ENCODE measurements at places on chromosomes 2 and 18.
A peak's percentile ranks its signal among the peaks of the same experiment; 100 is the strongest.

GRCh38 chr2:16003809-16004208 lies 63.5 kb downstream of the MYCN start:
- DNase-seq = no peak

DNA sequence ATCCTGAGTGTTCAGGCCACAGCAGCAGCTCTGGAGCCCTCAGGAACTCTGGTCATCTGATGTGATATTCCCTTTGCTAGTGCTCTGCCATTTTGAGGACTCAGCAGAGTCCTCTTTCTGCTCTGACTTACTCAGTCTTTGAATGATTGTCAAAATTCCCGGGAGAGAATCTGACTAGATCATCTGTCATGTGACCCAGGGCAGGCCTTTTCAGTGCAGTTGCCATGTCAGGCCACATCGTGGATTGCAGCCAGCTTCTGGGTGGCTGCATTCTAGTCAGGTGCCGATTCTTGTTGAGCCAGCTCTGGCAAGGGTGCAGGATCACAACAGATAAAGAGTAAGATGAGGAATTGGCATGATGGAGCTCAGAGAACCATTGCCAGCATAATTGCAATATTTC lies 795.6 kb downstream of the CPS1 start:
- DNase-seq = no peak

GRCh38 chr18:79395761-79396404 lies at the start of gene NFATC1:
Gene NFATC1 (plus strand): TSS chr18:79395930. CDS start chr18:79396225, 295 bp downstream.
- peak; percentile 95 for DNase-seq

- no peak for DNase-seq
Measured at GRCh38 chr2:217079165-217079564, 219.3 kb upstream of the TNP1 start.

DNA sequence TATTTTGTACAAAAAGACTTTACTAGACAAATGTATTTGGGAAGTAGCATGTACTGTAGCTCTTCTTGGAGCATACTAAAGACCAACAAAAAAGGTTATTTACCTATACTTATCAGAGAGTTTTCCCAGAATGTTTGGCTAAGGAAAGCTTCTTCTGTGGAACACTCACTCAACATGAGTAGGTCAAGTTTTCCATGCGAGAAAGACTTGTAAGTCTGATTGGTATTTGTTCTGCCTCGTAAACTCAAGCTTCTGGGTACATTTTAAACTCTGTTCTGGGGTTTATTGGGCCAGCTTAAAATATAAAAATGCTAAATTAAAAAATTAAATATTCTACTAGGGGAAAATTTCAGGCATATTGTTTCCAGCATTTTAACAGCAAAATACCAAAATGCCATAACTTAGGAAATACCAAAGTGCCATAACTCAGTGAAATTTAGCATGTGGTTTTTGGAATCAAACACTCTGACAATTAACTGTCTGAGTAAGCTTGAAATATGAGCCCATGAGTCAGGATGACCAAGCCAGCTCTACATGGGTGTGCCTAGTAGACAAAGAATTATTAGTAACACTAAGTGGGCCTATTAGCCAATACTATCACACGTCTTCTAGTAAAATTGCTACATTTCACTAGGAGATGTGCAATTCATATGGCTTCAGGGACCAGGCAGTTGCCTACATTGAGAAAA lies 47.3 kb upstream of the SERPINE2 start:
- no peak for DNase-seq

DNA sequence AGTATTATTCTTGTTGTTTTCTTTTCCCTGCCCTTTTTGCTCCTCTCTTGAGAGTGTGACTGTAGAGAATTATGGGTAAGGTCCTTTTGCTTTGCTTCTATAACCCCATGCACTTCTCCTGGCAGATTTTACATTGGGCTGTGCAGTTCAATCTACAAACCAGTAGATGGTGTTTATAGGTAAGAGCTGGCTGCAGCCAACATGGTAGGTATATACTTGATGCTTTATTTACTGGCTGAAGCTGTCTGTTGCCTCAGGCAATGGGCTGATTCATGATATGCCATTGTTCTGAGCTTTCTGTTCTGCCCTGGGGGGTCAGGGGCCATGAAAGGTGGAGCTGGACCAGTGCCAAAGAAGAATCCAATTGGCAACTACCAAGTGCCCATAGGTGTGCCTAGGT lies 48.3 kb upstream of the MYL1 start:
- no peak for DNase-seq

DNA sequence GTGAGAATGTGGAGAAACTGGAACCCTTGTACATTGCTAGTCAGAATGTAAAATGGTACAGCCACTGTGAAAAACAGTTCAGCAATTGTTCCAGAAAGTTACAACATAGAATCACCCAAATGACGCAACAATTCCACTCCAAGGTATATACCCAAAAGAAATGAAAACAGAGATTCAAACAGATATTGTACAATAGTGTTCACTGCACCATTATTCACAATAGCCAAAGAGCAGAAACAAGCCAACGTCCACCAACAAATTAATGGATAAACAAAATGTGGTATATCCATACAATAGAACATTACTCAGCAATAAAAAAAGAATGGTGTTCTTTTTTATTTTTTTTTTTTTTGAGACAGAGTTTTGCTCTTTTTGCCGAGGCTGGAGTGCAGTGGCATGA lies 10.9 kb downstream of the CLASP1 start:
- DNase-seq = no peak

- DNase-seq = no peak
Measured at GRCh38 chr2:176328149-176328548, 58.9 kb downstream of the MTX2 start.

DNA sequence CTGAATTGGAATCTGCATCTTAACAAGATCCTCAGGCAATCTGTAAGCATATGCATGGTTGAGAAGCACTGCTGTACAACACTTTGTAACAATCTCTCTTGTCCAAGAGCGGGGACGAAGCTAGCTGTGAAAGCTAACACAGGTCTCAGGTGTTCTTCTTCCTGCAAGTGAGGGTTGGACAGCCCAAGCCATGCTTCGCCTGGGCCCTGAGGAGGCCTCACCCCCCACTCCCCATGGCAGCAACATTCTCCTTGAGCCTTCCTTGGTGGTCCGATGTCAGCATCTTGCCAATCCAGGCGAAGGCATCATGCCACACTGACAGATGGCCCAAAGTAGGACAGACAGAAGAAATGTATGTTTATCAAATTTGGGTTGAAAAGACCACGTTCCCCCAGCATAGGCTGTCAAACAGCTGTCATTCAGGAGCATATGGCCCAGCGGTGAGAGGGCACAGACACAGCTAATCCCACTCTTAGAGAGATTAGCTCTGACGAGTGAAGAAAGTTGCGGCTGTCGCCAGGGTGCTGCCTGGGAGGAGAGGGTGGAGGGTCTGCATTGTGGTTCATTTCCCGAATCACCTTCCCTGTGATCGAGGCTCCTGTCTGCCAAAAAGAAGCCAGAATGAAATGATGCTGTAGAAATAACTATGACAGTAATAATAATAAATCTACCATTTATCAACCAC lies 344.7 kb downstream of the MYCN start:
- DNase-seq = no peak

DNA sequence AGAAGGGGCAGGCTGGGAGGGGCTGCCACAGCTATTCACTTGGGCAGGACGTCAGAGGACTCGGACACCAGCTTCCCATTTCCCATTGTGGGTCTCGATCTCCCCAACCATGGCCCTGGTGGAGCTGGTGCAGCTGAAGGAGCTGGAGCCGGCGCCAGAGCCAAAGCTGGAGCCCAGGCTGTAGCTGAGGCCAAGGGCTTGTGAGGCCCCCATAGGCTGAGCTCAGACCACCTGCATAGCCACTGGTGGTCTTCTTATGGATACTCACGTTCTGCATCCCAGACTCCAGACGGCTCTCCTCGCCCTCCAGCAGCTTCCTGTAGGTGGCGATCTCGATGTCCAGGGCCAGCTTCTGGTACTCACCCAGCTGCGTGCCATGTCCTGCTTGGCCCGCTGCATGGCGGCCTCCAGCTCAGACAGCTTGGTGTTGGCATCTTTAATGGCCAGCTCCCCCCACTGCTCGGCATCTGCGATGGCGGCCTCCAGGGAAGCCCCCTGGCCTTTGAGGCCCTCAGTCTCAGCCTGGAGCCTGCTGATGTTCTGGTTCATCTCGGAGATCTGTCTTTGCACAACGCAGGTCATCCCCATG lies 6.0 kb upstream of the CDK5R2 start:
- peak; percentile 67 for DNase-seq

DNA sequence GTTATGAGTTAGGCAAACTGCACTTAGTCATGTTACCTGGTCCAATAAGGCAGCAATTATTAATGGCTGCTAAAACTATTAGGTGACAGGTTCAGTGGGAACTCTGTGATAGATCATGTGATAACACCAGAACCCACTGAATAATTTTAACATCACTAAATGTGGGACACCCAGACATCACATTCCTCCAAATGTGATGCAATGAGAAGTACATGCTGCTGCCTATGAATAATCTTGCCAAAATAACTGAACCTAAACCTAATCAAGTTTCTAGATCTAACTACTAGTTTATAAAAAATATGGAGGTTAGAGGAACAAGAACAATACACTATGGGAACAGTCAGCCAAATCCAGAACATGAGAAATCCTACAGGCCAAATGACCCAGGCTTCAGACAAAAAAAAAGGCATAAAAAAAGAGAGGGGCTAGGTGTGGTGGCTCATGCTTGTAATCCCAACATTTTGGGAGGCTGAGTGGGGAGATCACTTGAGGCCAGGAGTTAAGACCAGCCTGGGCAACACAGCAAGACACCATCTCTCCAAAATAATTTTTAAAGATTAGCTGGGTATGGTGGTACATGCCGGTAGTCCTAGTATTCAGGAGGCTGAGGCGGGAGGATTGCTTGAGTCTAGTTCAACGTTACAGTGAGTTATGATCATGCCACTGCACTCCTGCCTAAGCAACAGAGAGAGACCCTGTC lies 7.0 kb upstream of the ACTR2 start:
- no peak for DNase-seq

GRCh38 chr2:165277295-165277694 lies 38.1 kb downstream of the SCN2A start:
- no peak for DNase-seq

DNA sequence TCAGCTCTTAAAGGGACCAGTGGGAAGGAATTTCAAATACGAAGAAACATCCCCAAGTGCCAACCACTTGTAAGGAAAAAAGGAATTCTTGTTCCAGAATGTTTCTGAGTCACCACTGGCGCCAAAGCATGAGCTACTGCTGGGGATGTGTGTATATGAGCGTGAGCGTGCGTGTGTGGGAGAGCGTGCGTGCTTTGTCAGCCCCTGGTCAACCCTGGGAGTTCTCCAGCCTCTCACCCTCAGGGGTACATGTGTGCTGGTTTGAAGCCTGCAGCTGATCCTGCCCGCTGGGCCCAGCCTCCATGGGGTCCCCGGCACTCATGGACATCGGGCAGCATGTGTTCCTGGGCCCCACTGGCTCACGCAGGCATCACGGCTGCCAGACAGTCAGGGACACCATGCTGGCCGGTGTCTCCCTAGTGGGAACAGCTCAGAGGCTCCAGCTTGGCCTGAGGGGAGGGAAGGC lies 17.1 kb downstream of the HS6ST1 start:
- DNase-seq = no peak

- DNase-seq = no peak
Measured at GRCh38 chr2:60530660-60531281, 22.7 kb downstream of the BCL11A start.

GRCh38 chr2:205661281-205661680 lies 21.0 kb upstream of the NRP2 start:
- DNase-seq = no peak

DNA sequence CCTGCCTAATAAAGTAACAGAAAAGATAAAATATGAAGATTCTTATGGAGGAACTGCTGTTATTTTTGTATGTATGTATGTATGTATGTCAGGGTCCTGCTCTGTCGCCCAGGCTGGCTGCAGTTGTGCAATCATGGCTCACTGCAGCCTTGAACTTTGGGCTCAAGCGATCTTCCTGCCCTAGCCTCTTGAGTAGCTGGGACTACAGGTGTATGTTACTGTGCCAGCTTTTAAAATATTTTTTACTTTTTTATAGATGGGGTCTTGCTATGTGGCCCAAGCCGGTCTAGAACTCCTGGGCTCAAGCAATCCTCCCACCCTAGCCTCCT lies 26.7 kb downstream of the ANKRD29 start:
- no peak for DNase-seq

DNA sequence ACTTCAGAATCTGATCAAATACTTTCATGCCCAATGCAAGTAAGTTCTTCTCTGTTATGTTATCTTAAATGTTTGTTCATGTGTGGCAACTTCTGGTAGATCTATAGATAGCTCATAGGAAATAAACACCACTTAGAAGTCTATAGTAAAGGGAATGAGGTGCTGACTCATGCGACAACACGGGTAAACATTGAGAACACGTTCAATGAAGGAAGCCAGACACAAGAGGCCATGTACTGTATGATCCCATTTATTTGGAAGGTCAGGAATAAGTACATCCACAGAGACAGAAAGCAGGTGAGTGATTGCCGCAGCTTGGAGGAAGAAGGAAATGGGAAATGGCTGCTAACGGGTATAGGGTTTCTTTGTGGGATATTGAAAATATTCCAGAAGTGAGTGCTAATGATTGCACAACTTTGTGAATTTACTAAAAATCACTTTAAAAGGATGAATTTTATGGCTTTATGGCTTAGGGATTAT lies 95.4 kb downstream of the ITGB1BP1 start:
- no peak for DNase-seq

DNA sequence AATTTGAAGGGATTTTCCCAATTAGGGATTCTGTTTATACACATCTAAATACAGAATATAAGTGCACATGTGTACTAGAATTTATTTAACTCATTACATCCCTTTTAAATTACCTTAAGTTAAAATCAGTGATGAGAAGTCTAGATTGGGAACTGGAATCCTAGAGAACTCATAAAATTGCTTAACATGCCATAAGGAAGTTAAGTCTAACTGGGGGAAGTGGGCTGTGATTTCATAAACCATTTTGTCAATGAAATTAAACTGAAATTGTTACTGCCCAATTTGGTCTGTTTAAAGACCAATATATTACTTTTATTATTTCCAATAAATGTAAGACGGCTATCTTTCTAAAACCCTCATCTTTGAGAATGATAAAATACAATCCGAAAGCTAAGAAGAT lies 72.3 kb upstream of the CD226 start:
- no peak for DNase-seq

DNA sequence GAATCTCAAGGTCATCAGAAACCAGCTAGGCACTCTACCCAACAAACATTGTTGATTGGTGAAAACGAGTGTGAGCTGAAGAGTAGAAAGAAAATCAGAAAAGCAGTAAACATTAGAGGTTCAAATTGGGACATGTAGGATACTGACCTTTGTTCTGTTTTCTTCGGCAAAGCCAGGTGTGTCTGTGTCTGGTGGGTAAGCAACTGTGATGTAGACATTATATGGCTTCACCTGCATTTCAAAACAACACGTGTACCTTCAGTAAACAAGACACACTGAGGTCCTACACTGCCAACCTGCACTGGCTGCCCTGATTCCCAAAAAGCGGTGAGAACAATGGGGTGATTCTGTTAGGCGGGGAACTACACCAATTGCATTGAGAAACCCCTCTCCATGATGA lies 22.7 kb downstream of the KDSR start:
- DNase-seq = no peak

DNA sequence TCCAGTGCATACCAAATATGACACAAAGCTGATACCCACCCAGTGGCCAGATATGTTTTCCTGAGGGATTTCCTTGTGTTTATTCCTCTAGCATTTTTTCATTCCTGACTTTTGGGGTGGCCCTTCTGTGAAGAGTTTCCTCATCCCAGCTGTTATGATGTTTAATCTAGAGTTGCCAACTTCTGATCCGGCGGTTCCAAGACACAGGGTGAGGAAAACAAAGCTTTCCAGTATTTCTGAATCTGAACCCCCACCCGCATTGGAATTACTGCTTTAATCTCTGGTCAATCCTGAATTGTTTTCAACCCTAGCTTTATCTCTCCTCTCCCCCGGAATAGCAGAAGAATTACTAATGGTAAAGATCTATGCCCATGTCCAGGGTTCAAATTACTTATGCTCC lies 39.2 kb upstream of the PNPT1 start:
- no peak for DNase-seq

All from H7 (cell line).